ENCODE measurements at places on chromosomes 11 and 22. TPM values are rescaled to one million over a fixed set of nuclear protein-coding genes. Genes with fewer than 3 reads are reported as not detected.

The CASP5 gene
- total RNA-seq: not detected

The ZPR1 gene
- total RNA-seq: 68.8 TPM

The OR8D4 gene
- total RNA-seq: not detected

The RTN4R gene
- 2.0 TPM for total RNA-seq

The ACTN3 gene
- not detected for total RNA-seq

- no peaks in the 10 kb centered on the region for H3K36me3 ChIP-seq
- no peaks in the 10 kb centered on the region for H3K4me1 ChIP-seq
These were observed 25.0 kb downstream of the DKK3 start for GRCh38 chr11:11983427-11983826.

DNA sequence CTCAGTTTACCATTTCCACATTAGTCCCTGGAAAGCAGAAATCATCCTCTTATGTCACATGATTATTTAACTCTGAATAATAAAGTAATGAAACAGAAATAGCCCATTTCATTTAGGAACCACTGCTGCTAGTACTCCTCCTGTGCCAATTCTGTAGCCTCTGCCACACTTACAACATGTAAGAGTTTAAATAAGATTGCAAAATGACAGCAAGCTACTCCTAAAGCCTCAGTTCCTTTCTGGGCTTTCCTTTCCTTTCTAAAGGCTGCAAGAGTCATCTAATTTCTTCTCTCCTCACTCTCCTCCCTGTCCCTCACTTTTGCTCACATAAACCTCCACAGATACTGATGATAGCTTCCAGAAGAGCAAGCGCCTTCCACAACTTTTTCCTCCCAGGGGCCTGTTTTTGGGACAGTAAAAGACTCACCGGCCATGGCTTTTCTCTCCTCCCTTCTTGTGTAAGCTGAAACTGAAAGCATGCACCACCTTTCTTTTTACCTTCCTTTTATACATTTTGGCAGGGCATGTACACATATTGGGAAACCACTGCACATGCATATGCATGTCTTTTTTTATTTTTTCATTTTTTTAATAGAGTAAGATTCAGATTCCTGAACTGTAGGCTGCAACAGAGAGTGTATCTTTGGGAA is 38.5 kb downstream of the CARD18 start:
- H3K4me1 ChIP-seq: peaks cover 6% of the 10 kb centered on the region
- H3K36me3 ChIP-seq: no peaks in the 10 kb centered on the region
- no peak for DNase-seq
- H3K27me3 ChIP-seq: no peaks in the 10 kb centered on the region
- no peak overlapping the region for H3K27ac ChIP-seq

DNA sequence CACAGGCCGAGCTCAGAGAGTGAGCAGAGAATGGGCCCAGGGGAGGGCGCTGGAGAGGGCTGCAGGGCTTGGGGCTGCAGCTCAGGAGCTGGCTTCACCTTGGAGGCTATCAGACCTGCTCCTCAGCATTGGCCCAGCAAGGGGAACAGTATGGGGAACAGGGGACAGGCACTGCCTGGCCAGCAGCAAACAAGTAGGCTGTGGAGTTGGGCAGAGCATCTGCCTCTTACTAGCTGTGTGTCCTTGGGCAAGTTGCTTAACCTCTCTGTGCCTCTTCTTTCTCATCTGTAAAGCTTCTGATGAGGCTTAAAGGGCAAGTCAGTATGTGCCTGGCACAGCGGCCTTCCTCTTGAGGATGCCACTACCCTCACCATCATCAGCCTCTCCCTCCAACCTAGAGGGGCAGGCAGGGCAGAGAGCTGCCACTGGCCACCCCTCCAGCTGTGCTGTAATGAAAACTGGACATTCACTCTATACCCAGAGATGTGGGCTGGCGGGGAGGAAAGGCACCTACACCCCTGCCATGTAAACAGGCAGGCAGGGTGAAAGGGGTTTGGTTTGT is 7.5 kb upstream of the CDKN1C start:
- H3K27ac ChIP-seq: peak overlapping the region; percentile 67
- H3K36me3 ChIP-seq: no peaks in the 10 kb centered on the region
- peak overlapping the region; percentile 53 for H3K4me3 ChIP-seq
- peaks cover 18% of the 10 kb centered on the region for H3K4me1 ChIP-seq
- no peak for DNase-seq
- no peaks in the 10 kb centered on the region for H3K27me3 ChIP-seq

DNA sequence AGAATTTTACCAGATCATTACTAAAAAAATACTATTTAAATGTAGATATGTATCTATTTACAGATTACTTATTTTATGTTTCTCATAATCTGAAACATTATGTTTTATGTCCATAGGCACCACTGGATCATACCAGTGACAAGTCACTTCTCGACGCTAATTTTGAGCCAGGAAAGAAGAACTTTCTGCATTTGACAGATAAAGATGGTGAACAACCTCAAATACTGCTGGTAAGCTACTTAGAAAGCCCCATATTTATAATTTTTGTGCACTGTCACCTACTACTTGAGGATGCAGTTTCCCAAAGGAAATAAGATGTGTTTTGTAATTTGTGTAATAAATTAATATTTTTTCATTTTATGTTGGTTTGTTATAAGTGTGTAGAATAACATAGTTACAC is 42.6 kb downstream of the USP47 start:
- no peak overlapping the region for H3K27ac ChIP-seq
- peaks cover 7% of the 10 kb centered on the region for H3K4me1 ChIP-seq
- H3K36me3 ChIP-seq: peaks cover 25% of the 10 kb centered on the region
- H3K27me3 ChIP-seq: no peaks in the 10 kb centered on the region
- no peak overlapping the region for H3K4me3 ChIP-seq
- no peak for DNase-seq

DNA sequence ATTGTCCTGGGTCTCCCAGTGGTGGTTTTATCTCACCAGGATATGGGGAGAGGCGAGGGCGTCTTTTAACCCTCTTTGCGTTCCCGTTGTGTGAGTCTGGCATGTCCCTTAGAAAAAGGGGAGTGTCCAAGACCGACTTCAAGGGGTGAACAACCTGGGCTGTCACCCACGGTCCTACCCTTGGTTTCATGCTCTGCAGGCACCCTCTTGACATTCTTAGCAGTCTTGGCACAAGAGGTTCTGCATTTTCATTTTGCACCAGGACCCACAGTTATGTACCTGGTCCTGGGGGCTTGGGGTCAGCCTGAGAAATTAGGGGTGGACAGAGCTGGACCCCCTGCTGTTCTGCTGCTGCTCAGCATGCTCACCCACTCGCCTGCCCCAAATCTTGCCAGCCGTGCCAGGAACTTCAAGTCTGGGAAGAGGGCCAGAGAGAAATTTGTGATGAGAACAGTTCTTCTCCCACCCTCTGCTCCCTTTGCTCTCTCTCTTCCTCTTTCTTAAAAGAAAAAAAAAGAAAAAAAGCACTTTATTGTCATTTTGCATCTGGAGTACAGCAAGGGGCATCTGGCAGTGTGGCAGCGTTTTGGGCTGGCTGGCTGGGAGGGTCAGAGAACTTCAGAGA is 471.2 kb downstream of the MIAT start:
- no peaks in the 10 kb centered on the region for H3K4me1 ChIP-seq
- no peak overlapping the region for H3K27ac ChIP-seq
- H3K36me3 ChIP-seq: no peaks in the 10 kb centered on the region
- no peaks in the 10 kb centered on the region for H3K27me3 ChIP-seq
- no peak for DNase-seq

GRCh38 chr11:34507156-34507555 is 6.4 kb downstream of the ELF5 start:
- H3K4me3 ChIP-seq: no peak overlapping the region
- H3K27me3 ChIP-seq: no peaks in the 10 kb centered on the region

GRCh38 chr11:43269254-43269918 is 42.4 kb upstream of the API5 start:
- H3K36me3 ChIP-seq: no peaks in the 10 kb centered on the region
- no peaks in the 10 kb centered on the region for H3K4me1 ChIP-seq
- no peak overlapping the region for H3K4me3 ChIP-seq
- DNase-seq: no peak
- H3K27me3 ChIP-seq: no peaks in the 10 kb centered on the region

GRCh38 chr11:76689313-76690260 is 19.0 kb upstream of the LRRC32 start:
- H3K27ac ChIP-seq: no peak overlapping the region
- H3K36me3 ChIP-seq: no peaks in the 10 kb centered on the region
- DNase-seq: no peak
- H3K4me3 ChIP-seq: no peak overlapping the region
- H3K27me3 ChIP-seq: no peaks in the 10 kb centered on the region

DNA sequence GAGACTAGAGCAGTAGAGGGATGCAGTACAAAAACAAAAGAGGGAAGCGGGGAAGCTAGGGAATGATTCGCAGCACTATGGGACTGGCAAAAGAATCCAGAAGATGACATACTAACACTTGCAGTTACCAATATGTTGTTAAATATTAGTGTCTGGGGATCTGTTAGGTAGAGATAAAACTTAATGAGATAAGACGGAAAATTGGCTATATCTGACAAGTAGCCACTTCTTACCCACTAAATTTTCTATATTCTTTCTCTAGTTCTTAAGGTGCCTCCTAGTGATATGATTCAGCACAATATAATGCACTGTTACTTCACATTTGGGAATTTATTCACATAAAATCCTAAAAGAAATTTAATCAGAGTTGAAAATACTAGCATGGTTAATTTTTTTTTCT is 30.8 kb downstream of the CCDC90B start:
- H3K4me3 ChIP-seq: no peak overlapping the region
- DNase-seq: no peak
- no peaks in the 10 kb centered on the region for H3K27me3 ChIP-seq
- no peaks in the 10 kb centered on the region for H3K36me3 ChIP-seq

DNA sequence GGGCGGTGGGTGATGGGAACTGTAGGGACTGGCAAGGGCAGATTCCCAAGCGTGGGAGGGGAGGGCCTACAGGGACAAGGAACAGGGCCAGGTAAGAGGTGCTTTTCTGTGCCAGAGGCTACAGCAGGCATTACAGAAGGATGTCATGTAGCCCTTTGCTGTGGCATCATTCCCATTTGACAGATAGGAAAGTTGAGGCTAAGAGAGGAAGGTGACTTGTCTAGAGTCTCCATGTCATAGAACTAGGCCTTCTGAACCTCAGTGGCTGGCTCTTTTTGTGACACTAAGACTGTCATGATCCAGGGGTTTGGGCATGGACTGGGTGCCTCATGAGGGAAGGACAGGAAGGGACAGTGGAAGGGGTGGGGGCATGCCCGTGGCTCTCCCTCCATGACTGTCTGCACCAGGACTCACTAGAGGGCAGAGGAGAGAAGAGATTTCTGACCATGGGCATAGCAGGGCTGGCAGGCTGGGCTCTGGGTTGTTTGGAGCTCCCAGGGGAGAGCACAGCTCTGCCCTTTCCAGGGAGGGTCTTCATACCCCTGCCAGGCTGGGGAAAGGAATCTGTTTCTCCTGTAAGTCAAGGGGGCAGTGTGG is 3.2 kb downstream of the MMP11 start:
- H3K4me3 ChIP-seq: no peak overlapping the region
- H3K27me3 ChIP-seq: no peaks in the 10 kb centered on the region
- peaks cover 7% of the 10 kb centered on the region for H3K4me1 ChIP-seq
- H3K36me3 ChIP-seq: no peaks in the 10 kb centered on the region
- no peak overlapping the region for H3K27ac ChIP-seq

DNA sequence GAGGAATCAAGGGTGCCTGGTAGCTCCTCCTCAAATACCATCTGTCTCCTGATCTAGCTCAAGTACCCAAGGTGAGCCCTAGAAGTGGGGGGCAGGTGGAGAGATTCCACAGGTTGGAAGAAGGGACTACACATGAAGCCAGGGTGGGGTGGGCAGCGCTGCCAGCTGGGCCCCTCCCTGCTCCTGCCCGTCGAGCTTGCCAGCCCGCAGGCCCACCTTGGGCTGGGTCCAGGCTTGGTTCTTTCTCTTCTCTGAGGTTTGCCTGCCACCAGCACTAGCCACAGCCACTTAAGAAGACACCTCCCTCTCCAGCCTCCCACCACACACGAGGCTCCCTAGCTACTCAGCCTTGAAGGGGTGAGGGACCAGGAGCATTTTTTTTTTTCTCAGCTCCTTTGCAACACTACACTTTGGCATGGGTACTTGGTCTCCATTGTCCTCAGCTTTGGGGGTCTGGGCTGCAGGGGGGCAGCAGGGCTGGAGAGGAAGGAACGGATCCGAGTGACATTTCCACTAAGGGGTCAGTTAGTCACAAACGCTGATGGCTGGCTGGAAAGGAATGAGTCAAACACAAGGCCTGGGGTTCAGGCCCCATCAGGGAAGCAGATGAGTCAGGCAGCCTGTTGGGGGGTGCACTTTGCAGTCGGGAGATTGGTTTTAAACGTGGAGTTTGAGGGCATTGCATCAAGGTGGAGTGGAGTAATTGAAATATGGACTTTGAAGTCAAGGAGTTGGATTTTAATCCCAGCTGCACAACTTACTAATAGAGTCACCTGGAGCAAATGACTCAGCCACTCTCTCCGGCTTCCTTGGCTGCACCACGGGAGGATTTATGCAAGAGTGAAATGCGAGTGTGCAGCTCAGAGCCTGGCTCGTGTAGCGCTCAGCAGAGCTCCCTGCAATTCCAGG is 7.4 kb upstream of the NPTXR start:
- no peaks in the 10 kb centered on the region for H3K36me3 ChIP-seq
- no peak for DNase-seq
- H3K27ac ChIP-seq: no peak overlapping the region

DNA sequence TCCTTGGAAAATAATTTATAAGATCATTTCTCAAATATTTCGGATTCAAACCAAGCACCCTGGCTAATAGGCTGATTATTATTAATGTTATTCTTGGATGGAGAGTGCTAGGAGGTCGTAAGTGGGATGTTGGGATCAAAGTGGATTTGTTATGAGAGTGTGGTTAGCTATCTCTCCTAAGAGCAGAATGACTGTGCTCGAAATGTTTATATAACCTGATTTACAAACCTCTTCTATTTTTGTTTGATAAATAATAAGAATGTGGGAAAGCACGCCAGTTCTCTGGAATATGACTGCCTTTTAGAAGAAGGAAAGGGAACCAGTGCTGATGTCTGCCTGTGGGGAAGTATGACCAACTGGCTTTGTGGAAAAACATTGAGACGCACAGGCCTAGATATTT is 527.5 kb downstream of the NTM start:
- no peak overlapping the region for H3K27ac ChIP-seq
- no peaks in the 10 kb centered on the region for H3K36me3 ChIP-seq
- H3K27me3 ChIP-seq: no peaks in the 10 kb centered on the region
- no peak overlapping the region for H3K4me3 ChIP-seq

DNA sequence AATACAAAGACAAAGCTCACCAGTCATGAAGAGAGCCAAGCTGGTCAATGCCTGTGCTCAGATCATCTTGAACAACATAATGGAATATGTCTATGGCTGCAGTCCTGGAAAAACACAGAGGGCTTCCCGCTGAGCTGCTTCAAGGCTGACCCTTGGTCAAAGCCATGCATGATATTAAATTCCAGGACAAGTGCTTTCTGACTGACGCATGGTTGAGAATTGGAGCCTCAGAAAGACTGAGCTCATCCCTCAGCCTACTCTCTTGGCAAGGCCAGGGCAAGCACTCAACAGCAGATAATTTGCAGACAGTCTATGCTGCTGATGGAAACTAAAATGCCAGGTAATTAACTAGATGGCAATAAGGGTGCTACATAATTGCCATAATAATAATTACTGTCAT is 89.2 kb downstream of the GALNT18 start:
- no peaks in the 10 kb centered on the region for H3K27me3 ChIP-seq
- no peak for DNase-seq
- H3K36me3 ChIP-seq: no peaks in the 10 kb centered on the region
- H3K4me1 ChIP-seq: no peaks in the 10 kb centered on the region

- H3K4me1 ChIP-seq: peaks cover 9% of the 10 kb centered on the region
- peak overlapping the region; percentile 100 for H3K4me3 ChIP-seq
- H3K27me3 ChIP-seq: no peaks in the 10 kb centered on the region
- peaks cover 7% of the 10 kb centered on the region for H3K36me3 ChIP-seq
These were observed 521 bp upstream of the PTS start for GRCh38 chr11:112225753-112226061.

- no peaks in the 10 kb centered on the region for H3K4me1 ChIP-seq
- DNase-seq: no peak
- H3K27me3 ChIP-seq: no peaks in the 10 kb centered on the region
- H3K36me3 ChIP-seq: no peaks in the 10 kb centered on the region
- H3K27ac ChIP-seq: no peak overlapping the region
These were observed 202.8 kb upstream of the BDNF start for GRCh38 chr11:27902981-27903624.
